Kidney glomerular epithelial cell (primary cell): ENCODE measurements at places on chromosomes 5 and 9.
A peak's percentile ranks its signal among the peaks of the same experiment; 100 is the strongest.

DNA sequence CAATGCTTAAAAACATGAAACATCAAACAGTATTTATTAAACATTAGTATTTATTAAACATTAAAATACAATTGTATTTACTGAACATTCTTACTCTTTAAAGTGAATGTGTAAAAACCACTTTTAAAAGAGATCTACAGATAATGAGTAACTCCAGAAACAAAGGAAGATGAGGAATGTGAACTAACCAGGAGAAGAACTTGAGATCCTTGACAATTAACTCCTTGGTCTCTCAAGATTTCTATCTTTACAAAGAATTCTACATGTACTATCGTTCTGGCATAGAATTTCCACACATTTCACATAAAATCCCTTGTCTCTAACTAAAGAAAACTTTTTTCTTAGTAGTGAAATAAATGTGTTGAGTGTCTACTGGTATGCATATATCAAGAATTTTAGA is 28.7 kb upstream of the IFNE start:
- DNase-seq = no peak

DNA sequence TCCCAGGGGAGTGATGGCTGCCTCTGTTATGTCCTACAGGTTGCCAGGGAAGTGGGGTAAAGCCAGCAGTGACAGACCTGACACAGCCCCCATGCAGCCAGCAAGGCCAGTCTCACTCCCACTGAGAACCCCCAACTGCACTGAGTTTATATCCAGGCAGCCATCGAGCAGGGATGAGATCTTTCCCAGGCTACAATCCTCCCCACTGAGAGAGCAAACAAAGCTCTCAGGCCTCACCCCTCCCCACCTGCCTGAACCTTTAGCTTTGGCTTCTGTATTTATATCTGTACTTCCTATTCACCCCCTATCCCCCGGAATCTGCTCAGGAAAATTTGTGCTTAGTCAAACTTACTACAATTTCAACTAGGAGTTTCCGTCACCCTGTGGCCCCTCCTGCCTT is 284.1 kb downstream of the FAM170A start:
- DNase-seq = no peak

- no peak for DNase-seq
Measured at GRCh38 chr5:148734518-148734917, 80.2 kb upstream of the HTR4 start.

- no peak for DNase-seq
Measured at GRCh38 chr9:110842169-110842568, 173.6 kb downstream of the MUSK start.

DNA sequence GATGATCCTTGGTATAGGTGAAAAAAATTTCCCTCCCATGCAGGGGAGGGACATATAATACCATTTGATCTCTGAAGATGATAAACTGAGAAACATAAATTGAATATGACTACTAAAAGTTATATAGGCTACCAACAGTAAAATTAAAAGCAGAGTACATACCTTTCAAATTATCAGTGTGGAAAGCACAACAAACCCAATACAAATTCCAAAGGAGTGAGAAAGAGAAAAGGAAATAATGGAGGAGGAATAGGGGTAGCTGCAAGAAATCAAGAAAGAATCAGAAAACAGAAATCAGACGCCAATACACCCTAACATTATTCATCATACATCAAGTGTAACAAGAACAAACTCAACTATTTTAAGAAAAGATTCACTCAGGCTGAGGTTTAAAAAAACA is 17.7 kb downstream of the GNAQ start:
- peak; percentile 11 for DNase-seq

DNA sequence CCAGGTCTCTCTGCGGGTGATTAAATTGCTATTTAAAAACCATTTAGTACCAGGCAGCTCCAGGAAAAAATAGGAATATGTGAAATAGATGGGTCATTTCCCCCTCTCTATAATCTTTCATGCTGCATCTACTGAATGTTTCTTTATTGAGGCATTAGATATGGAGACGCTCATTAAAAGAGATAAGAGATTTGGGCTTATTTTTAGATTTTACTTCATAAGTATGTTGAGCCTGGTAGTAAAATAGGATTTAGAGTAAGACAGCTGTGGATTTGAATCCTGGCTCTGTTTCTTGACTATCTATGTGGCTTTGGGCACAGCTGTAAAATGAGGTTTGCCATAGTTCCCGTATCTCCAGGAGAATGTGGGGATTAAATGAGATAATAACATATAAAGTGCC is 451.0 kb upstream of the GRIA1 start:
- DNase-seq = no peak

DNA sequence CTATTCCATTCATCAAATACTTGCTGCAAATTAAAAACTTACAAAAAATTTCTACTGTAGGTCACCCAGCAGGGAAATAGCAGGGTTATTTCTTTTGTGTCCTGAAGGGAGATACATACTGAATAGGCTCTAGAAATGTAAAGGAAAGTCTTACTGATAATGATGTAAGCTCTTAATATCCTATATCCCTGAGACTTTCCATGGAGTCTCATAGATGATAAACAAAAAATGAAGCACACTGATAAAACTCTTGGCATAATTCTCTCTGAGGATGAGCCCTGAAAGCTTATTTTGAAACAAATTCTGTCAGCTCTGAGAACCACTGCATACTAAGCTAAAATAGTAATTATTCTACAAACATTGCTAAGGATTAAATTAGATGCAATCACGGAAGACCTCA is 819.6 kb upstream of the PTPRD start:
- DNase-seq = no peak
